Anterior cingulate cortex (tissue), 58 donors: ENCODE measurements at places on chromosomes 3 and 15.

DNA sequence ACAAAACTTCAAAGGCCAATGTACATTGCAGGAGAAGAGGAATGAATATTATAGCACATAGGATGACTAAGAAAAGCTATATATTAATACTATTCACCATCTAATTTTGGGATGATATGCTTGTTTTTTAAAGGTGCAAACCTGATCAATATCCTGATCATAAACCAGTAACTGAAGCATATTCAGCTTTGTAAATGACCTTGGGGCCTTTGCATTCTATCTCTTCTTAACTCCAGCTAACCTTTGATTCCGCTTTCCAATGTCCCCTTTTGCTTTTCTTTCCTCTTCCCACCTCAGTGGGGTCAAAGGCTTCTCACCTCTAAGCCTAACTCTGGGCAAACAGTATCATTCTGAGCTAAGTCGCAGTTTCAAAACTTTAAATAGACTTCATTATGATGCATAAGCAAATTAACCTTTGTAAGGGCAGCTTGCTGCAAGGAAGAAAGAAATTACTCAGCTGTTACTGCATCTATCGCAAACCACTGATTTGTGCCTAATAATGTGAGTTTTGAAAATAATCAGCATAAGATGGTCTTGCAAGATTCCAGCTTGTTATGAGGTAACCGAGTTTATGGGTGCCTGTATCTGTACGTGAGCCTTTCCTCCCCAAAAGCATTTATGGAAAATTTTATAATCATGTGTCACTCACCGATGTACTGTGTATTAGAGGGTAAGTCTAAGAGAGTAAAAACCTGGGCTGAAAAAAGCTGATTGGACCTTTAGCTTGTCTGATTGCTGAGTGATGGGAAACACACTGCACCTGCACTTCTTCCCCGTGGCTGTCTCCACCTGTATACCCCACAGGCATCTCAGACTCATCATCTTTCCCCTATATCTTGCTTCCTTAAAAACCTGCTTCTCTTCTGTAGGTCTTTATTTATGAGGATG is 116.8 kb downstream of the TPRG1 start:
- no peak for DNase-seq

- DNase-seq: no peak
Observed at GRCh38 chr15:36370051-36370730, 209.2 kb upstream of the CDIN1 start.

DNA sequence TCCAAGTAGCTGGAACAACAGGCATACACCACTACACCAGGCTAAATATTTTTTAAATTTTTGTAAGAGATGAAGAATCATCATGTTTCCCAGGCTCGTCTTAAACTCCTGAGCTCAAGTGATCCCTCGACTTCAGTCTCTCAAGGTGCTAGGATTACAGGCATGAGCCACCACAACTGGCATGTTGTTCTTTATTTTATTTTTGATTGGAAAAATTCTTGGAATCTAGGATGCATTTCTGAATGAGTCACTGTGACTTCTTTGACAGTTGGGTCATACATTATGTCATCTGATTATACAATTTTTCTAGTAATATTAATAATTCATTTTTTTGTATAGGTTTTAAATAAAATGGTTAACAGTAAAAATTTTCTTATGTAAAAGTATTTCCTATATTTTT is 870.2 kb downstream of the SI start:
- no peak for DNase-seq

DNA sequence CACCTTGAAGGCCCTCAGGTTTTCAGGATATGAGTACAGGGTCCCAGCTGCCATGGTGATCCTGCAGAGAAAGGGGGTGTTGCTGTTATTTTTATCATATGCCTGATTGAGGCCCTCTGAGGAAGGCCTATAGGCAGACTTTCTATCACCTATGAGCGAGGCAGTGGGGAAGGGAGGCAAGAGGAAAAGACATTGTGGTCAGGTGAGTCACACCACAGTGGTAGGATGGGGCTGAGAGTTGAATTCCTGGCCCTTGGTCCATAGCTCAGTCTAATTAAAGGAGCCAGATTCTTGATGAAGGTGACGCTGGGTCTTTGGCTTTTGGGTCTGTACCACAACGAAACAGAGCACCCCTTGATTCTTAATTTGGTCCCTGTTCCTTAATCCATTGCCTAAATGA is 72.7 kb downstream of the ZNF621 start:
- DNase-seq: no peak

GRCh38 chr3:124053871-124054270 is 61.9 kb upstream of the ROPN1 start:
- DNase-seq: no peak

DNA sequence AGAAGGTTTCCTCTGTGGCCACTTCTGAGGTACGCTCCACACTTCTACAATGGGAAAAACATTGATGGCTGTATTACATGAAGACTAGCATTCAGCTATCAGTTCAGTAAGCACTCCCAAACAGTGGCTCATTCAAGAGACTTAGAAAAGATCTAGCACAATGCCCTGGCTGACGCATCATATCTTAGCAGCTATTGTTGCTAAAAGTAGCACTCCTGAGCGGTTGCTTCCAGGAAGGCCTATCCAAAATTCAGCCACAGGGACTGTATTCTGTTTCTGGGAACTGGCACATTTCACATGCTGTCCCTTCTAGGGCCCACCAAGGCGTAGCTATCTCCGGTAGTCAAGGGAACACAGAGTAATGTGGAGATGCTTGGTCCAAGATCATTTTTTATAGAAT is 21.2 kb upstream of the SPRED1 start:
- no peak for DNase-seq

GRCh38 chr3:7282988-7283387 is 422.1 kb downstream of the GRM7 start:
- DNase-seq: no peak

DNA sequence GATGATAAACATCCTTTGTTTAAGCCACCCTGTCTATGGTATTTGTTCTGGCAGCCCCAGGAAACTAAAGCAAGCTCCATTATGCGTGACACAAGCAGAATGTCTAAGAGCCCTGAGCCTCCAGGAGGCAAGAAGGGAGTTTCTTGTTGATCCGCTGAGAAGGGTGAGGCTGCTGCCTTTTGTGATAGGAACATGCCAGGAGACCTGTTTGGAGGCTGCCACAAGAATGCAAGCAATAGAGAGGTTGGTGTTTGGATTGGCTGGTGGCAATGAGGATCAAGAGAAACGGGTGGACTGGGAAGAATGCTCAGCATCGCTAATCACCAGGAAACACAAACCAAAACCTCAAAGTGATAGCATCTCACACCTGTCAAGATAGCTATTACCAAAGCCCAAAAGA is 104.8 kb downstream of the ASB7 start:
- no peak for DNase-seq

GRCh38 chr3:122003606-122004005 is 18.4 kb downstream of the ILDR1 start:
- no peak for DNase-seq

GRCh38 chr3:182908471-182908870 is 71.9 kb downstream of the DCUN1D1 start:
- no peak for DNase-seq

DNA sequence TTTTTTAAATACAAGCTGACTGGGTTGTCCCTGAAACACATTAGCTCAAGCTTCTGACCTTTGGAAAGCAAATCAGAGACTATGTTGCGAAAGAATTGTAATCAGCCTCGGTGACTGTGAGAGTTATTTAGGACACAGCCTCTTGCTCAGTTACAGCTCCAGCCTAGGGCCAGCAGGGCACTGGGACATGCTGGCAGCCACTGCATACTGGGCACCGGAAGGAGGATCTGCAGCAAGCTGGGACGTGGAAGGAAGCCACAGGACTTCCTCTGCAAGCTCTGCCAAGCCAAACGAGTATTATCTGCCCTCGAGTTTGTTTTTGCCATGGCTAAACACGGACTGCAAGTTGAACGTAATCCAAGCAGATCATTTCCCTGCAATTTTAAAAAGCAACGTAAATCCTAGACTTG is 24.4 kb upstream of the COPG1 start:
- DNase-seq: peak; percentile 65

- DNase-seq: no peak
Observed at GRCh38 chr3:104961851-104962250, 404.9 kb upstream of the ALCAM start.

DNA sequence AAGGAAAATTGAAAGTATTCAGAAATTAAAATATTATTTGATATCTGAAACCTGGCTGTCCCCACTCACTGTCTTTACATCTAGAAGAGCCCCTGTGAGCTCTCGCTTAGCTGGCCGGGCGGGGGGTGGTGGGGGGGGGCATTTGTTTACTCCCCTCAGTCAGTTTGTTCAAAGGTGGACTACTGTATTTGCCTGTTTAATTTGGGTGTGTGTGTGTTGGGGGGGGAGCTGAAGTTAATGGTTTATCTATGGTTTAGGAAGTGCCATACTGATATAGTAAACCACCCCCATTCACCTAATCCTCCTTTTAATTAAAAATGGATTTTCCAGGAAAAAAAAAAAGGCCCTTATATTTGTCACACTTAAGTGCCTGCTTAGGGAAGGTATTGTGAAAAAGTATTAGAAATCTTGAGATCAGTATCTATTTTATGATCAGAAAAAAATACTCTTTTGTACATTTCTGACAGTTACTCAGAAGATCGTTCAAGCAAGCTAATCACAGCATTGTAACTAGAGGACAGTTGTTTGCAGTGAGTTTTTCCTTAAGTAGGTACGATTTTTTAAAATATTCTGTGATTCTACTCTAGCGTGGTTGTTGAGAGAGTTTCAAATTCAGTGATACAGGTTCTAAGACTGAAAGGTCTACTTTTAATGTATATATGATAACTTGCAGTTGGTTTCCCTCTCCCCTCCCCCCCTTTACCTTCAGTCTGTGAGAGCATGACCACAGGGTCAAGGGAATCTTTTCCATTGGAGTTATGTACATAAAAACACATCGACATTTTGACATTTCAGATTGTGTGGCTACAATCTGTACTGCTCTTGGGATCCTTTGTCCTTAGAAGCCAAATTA is 8.5 kb downstream of the NR2F2 start:
- no peak for DNase-seq

- no peak for DNase-seq
Observed at GRCh38 chr15:31385736-31386135, 59.1 kb downstream of the KLF13 start.

DNA sequence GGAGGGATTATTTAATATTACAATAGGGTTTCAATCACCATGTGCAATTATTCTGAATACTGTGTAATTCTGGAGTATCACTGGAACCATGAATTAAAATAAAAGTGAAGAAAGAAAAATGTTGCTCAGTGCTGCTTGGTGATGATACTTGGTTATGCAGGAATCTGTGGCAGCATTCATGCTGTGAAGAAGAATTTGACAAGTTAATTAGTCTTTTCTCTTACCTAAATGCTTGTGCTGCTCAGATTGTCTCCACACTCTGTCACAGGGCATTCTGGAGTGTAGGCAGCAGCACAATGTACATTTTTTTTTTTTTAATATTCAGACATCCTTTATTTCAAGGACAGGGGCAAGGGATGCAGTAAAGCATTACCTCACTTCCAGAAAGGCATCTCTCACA is 749.3 kb upstream of the CADM2 start:
- DNase-seq: no peak

- no peak for DNase-seq
Observed at GRCh38 chr3:21237638-21238037, 513.4 kb downstream of the ZNF385D start.

DNA sequence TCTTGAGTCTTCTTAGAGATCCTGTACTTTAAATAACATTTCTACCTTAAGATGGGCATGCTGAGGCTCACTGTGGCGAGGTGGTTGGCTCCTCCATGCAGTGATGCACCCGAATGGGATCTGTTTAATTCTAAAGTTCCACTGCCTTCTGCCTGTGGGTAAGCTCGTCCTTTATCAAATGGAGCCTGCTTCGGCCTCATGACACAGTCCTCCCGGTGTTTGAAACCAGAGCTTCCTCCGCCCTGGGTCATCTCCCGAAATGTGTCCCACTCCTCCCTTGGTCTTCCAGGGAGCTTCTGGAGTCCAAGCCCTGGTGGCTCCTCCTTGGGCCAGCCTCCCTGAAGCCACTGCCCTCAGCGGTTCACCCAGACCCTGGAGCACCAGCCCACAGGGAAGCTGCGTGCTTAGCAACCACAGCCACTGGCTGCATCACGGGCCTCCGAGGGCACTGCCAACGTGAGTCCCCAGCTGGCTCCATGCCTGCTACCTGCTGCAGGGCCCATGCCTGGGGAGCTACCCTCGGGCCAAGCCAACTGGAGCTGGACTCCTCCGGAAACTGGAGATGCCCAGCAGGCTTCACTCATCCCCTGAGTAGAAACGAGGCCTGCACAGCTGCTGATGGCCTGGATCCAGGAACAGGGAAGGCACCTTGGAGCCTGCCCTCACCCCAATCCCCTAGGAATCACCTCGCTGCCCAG is 3.3 kb downstream of the RHCG start:
- DNase-seq: no peak

DNA sequence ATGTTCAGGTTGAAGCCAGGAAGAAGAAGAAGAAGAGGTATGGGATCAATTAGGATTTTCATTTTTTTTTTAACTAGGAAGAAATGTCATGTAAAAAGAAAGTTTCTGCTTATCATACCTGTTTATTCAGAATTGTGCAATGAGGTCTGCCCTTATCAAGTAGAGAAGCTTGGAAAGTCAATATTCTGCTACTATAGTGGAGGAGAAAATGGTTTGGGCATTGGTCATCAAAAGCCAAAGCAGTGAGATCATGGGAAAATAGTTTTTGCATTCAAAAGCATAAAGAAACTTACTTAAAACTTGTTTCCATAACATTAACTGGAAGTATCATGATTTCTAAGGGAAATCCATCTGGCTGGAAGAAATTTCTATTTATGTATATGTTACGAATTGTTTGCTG is 1239.2 kb downstream of the NSUN3 start:
- DNase-seq: no peak

GRCh38 chr3:4419920-4420319 is 47.1 kb downstream of the SUMF1 start:
- no peak for DNase-seq

- no peak for DNase-seq
Observed at GRCh38 chr15:59993041-59993750, 10.9 kb upstream of the FOXB1 start.

GRCh38 chr3:110910346-110910955 is 161.2 kb upstream of the NECTIN3 start:
- no peak for DNase-seq

DNA sequence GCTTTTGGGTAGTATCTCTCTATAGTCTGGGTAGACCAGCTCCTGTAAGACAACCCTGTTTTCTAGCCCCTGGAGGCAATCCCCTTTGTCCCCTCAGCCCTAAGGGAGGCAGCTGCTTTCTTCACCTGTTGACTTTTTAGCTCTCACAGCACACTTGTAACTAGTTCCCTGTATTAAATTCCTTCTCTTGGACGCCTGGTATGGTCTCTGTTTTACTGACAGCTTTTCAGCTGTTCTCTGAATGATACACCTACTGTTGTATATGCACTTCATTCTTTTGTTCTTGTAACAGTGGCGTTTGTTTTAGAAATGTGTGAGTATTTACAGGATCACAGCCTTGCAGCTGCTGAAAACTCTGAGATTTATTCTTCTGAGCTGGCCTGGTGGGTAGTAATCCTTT is 413.0 kb upstream of the RBMS3 start:
- DNase-seq: no peak
